Activated naive CD8-positive, alpha-beta T cell treated with anti-CD3 and anti-CD28 coated beads, Interleukin-2, amount 50 U/mL, for 16 hours (primary cell): ENCODE measurements at places on chromosomes 2 and 18.

DNA sequence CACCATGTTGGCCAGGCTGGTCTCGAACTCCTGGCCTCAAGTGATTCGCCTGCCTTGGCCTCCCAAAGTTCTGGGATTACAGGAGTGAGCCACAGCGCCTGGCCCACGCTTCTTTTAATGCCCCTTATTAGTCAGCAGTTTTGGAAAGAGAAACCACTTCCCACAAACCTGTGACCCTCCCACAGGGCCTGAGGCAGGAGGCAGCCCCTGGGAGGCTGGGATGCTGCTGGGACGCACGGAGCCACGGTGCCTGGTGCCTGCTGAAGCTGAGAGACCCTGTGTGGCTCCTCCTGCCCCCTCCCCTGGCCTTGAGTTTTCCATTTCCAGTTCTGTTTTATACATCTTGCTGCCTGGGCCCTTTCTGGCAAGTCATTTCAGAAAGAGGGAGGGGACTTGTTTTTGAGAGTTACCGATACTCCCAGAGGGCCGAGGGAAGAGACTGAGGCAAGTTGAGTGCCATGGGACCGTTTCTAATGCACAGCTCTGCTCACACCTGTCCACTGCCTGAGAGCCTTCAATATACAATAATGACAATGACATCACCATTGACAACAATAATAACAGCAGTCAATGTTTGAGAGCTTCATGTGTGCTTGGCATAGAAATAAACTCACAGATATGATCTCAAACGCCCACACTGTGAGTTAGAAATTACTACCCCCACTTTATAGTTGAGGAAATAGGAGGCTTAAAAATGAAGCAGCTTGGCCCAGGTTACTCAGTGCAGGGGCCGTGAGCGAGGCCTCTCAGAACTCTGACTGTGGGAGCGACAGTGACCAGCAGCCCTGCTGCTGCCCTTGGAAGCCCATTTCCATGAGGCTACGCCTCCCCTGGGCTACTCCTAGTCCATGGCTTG lies 78.1 kb upstream of the YWHAQ start:
- no peak for DNase-seq

DNA sequence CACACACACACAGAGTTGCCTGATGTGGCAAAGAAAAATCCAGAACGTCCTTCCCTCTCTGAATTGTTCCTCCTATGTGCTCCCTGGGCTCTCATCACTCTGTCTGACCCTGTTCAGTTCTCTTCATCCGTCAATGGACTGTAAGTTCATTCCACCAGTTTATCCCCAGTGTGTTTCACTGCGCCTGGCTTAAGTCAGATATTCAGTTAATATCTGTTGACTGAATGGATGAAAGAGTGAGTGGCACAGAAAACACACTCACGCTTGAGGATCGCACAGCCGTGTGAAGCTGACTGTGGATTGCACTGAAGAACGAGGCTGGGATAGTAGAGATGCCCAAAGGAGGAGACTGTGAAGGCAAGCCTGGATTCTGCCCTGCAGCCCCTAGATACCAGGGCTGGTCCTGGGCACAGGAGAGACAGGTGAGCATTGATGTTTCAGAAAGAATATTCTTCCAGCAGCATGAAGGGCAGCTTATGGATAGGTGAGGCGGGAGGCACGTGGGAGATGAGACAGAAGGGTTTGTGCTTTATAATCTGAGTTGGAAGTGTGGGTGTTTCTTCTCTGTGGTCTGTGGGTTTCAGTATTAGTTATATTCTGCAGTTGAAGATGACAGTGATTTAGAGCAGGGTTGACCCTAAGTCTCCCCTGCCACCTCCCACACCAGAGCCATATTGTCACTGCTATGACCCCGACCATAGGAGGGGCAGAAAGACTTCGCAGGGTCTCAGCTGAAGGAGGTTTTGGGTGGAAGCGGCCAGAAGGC lies 129.9 kb downstream of the SOCS6 start:
- no peak for DNase-seq

- DNase-seq = no peak
These were observed 250.9 kb downstream of the IRS1 start for GRCh38 chr2:226548732-226549131.

- DNase-seq = no peak
These were observed 4.5 kb downstream of the HES6 start for GRCh38 chr2:238235331-238235732.

GRCh38 chr18:32289483-32290075 lies 99.7 kb downstream of the MEP1B start:
- DNase-seq = peak; percentile 2

- DNase-seq = no peak
These were observed 1.7 kb upstream of the MLPH start for GRCh38 chr2:237485304-237485703.

DNA sequence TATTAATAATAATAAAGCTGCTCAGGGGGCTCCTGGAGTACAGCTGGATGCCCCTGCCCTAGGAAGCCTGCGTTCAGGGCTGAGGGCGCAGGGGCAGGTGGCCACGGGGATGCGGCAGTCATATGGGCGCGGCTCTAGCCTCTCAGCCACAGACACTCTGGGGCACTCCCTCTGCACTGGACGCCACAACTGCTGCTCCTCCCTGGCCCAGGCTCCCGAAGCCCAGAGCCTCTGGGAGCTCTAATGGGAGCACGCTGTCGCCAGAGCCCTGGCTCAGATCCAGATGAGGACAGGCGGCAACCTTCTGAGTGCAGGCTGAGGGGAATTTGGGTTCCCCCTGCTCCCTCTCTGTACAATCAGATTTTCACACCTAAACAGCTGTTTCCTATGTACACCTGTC lies 93.6 kb downstream of the MTCL1 start:
- no peak for DNase-seq

DNA sequence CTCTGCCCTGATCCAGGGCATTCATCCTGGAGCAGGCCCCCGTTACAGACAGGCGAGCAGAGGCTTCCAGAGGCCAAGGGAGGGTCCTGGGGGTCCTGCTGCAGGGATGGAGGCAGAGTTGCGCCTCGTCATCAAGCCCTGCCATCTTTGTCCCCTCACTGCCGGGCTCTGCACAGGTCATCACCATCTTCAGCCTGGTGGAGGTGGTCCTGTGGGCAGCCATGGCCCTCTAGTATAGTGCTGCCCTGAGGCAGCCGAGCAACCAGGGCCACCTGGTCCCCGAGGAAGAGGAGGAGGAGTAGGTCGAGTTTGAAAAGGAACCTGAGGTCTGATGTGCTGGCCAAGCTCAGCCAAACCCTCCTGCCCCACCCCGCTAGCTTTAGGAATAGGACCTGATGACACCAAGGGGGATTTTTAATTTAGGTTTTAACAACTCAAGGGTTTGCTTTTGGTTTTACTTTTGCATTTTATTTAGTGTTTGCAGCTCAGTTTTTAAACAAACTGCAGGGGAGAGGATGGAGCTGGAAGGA lies 8.8 kb upstream of the ALPI start:
- DNase-seq = no peak

DNA sequence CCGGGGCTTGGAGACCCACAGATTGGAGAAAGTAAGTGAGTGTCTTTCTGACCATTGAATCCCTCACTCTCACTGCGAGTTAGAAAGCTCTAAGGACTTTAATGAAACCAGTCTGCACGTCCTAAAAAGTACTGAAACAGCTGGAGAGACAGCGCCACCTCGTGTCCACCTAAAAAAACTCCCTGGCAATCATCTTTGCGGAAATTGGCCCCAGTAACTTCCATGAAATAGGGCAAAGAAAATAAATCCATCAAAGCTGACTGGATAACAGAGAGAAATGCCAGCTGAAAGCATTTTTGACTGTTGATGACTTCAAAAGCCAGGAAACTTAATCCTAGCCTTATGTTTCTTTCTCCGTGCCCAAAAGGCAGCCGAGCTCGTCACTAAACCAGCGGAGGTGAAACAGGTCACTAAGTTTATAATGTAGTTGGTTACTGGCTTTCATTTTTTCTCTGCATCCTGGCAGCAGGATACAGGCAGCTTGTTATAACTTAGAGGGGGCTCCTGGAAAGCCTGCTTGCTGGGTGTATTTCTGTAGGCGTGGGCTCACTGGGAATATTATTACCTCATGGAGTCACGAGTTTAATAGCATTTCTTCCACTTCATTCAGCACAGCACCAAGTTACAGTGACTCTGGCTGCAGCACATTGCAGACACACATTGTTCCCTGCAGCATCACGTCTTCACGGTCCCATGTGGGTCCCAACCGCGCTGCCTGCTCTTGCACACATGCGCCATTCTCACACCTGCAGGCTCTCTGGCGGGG lies 266.5 kb downstream of the HRH4 start:
- DNase-seq = no peak

DNA sequence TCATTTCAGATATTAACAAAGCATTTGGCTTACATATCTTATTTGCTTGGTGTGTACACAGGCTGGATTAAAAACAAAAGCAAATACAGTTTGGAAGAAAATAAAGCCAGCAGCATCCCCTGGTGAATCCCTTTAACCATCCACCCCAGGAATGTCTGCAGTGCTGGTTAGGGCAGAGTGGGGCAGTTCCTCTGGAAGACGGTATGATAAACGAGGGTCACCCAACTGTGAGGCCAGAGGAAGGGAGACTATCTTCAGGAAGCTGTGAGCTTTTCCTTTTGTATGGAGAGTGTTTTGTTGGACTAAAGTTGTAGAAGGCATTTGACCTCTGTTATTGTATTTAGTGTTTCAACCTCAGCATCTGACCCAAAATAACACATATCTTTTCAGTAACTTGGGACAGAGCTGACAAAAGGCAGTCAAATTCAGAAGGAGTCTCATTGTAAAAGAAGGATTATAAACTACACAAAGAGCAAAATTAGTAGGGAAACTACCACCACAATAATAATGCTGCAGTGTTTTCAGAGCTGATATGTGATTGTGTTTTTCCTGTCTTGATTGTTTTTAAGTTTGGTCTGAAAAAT lies 159.1 kb downstream of the FMNL2 start:
- no peak for DNase-seq

DNA sequence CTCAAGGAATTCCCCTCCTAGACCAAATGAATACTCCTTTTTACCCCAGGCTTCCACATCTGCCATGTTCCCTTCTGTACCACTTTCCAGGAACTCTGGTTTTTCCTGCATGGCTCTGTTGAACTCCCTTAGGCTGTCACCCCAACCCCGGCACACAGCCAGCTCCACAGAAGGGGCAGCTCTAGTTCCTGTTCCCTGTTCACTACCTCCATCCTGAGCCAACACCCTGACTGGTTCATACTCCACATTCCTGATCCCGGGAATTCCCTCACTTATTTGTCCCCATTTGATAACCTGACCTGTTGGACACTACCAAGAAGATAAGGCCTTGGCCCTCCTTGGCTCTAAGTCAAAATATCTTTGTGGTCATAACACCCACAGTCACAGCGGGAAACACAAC lies 280.9 kb upstream of the RAB6C start:
- DNase-seq = no peak

DNA sequence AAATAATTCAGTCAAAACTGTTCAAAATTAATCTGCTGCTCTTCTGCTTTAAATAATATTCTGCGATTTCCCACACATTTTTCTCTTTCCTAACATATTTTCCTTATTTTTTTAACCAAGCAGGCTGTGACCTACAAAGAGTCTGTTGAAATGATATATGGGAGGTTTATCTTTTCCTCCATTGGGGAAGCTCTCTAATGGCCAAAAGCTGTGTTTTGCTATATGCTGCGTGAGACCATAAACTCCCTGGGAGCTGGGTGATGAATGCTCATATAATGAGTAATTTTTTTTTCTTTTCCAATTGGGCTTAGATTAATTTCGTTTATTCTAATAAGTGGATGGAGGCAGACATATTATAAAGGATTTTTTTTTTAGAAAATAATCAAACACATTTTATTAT lies 72.2 kb upstream of the MAP2 start:
- DNase-seq = no peak

DNA sequence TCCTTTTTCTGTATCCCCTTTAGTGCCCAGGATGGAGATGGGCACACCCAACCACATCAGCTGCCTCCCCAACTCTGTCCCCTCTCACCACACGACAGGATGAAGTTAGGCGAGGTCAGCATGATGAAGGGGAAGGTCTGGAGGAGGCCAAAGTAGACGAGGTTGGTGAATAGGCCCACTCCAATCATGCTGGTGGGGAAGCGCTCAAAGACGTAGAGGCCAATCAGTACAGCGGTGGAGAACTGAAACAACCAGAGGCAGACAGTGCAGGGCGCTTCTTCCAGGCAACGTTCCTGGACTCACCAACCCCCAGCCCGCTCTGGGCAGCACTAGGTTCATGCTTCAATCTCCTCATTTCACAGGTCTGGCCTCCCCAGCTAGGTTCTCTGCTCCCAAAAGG lies 2.9 kb downstream of the TEX261 start:
- no peak for DNase-seq

GRCh38 chr2:135792401-135793150 lies 44.4 kb downstream of the LCT start:
- DNase-seq = no peak

- no peak for DNase-seq
These were observed 71.8 kb downstream of the TGOLN2 start for GRCh38 chr2:85255813-85256594.

GRCh38 chr2:25176138-25176537 lies 7.8 kb upstream of the POMC start:
- DNase-seq = no peak

DNA sequence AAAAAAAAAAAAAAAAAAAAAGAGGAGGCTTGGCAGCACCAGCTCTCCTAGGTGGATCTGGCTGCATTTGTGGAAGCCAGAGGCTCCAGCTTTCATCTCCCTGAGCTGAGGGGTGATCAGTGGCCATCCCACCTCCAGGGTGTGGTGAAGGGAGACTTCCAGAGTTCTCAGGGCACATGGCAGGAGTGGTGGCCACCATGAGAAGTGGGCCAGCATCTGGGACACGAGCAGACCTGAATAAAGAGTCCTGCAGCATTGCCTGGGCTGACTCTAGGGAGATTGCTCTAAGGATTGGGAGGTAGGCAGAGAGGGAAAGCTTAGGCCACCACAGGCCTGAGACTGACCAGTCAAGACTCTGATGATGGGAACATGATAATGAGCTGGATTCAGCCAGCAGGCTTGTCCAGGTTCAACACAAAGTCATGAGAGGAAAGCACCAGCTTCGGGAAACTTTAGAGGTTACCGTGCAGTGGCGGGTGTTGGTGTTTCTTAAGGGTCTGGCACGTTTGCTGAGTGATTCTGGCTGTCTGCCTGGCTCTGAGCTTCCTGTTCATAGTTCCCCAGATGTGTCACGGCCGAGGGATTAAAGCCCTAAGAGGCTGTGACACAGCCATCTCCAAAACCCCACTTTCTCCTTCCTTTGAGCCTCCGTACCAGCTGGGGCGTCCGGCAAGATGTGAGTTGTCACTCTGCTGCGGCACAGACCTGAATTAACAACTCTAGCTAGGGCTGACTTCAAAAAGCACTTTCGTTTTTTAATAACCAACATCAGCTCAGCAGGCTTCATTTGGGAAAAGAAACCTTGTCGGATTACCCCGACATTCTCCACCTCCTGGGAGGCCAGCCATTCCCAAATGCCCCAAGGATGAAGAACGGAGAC lies 38.3 kb upstream of the IL1R1 start:
- peak; percentile 42 for DNase-seq
